SJSA1 (cell line): ENCODE measurements at places on chromosomes 11 and 22. TPM values are rescaled to one million over a fixed set of nuclear protein-coding genes. Genes with fewer than 3 reads are reported as not detected.

DNA sequence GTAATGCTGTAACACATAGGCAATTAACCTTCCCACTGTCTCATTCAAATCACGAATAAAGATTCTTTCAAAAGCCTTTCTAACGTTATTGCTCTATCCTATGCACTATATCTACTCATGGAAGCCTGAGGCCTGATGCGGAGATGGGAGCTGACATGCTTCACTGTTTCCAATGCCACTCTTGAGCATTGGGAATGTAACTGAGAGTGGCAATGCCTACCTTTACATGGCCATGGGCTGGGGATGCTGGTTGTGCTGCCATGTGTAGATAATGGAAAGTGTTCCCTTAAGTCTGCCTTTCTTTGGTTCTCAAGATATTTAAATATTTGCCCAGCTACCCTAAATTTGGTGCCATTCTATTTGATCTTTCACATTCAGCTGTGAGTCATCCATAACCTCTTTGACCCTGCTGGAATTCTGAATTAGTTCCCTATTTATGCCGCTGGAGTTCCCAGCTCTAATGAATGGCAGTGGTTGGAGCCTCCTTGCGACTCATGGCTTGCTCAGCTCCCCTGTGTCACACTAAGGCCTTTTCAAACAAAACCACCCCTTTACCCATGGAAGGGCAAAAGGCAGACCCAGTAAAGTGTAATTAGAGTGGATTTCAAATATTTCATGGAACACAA, 21.4 kb upstream of the DKK3 start:
- H3K27ac ChIP-seq: no peak overlapping the region
- peaks cover 14% of the 10 kb centered on the region for H3K4me1 ChIP-seq
- H3K36me3 ChIP-seq: no peaks in the 10 kb centered on the region

DNA sequence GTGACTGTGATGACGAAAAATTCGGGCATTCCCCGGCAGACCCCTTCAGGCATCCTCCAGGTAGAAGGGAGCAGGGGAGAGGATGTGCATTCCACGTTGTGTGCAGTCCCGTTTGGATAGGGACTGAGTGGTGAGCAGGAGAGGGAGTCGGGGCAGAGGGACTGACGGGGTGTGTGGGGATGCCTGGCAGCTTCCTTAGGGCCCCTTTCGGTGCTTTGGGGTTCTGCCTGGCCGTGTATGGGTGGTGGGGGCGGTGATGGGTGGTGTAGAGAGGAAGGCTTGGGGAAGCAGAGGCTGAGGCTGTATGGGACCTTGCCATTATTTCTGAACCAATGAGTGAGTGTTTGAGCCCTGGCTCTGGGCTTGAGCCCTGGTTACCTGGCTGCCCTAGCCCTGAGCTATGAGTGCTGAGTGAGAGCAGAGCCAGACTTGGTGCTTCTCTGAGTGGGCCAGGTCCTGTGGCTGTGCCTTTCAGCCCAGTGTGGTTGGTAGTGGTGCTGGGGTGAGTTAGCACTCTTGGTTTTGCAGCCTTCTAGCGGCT, 914 bp downstream of the INPPL1 start:
- peaks cover 18% of the 10 kb centered on the region for H3K36me3 ChIP-seq
- no peaks in the 10 kb centered on the region; the same call in 1 of the 2 replicates for H3K4me1 ChIP-seq
- DNase-seq: no peak
- no peak overlapping the region for H3K27ac ChIP-seq
- peak overlapping the region; percentile 65 for H3K4me3 ChIP-seq
- H3K27me3 ChIP-seq: no peaks in the 10 kb centered on the region

SEC14L2 gene
- 3.4 and 16.2 TPM in 2 replicates for total RNA-seq

DNA sequence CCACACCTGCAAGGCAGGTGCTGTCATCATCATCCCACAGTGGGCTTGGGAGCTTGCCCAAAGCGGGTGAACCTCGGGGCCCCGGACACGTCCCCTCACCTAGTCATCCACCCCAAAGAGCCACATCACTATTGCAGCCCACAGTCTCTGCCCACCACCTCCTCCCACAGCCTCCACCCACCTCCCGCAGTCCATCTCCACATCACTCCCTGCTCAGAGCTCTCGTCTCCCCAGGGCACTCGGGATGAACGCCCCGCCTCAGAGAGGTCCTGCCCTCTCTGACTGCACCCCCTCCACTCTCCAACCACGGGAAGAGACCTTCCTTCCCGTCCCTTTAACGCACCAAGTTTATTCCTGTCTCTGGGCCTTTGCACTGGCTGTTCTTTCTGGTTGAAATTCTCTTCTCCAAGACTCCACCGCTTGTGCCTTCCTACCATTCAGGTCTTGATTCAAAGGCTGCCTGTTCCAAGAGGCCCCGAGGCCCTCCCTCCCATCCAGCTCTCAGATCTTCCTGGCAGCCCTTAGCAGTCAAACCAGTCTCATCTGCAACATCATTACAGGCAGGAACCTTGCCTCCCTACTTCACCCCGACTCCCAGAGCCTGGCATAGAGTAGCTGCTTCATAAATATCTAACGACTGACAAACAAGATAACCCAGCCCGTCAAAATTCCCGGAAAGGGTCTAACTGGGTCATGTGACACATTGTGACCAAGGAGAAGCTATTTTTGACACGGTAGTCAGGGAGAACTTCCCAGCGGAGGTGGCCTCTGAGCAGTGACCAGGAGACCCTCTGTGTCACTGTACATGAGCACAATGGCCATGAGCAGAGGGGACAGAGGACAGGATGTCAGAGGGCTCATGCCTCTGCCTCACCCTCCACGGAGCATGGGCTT, 11.1 kb downstream of the KCNJ4 start:
- no peak overlapping the region for H3K4me3 ChIP-seq
- no peak for DNase-seq
- no peaks in the 10 kb centered on the region for H3K4me1 ChIP-seq
- peaks cover 30% of the 10 kb centered on the region for H3K27me3 ChIP-seq
- no peak overlapping the region for H3K27ac ChIP-seq
- H3K36me3 ChIP-seq: no peaks in the 10 kb centered on the region

SLC5A1 gene
- total RNA-seq: not detected in 2 replicates

CATSPER1 gene
- 0.50 and 1.4 TPM in 2 replicates for total RNA-seq

DNA sequence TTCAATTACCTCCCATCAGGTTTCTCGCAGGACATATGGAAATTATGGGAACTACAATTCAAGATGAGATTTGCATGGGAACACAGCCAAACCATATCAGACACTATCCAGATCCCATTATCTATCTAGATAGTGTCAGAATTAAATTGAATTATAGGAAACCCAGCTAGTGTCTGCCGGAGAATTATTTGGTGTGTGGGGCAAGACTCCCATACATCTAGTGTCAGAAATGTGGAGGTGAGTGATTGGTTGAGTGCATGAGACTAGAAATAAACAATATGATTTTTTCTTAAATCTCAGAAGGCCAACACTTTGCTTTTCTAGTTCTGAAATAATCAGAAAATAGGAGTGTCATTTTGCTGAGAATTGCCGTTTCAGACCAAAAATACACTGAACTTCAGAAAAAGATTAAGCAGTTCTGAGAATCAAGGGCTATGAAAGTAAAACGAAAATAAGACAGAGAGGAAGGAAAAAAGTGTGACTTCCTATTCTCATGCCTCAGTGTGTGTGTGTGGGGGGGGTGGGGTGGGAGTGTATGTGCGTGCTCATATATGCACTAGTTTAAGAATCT, 21.3 kb downstream of the CASP12 start:
- no peak overlapping the region for H3K27ac ChIP-seq
- no peak overlapping the region for H3K4me3 ChIP-seq
- no peaks in the 10 kb centered on the region for H3K36me3 ChIP-seq
- H3K27me3 ChIP-seq: no peaks in the 10 kb centered on the region
- no peaks in the 10 kb centered on the region for H3K4me1 ChIP-seq
- no peak for DNase-seq

GRCh38 chr11:23861615-23862014, 635.2 kb upstream of the LUZP2 start:
- no peak for DNase-seq
- no peak overlapping the region for H3K27ac ChIP-seq
- no peaks in the 10 kb centered on the region for H3K27me3 ChIP-seq
- H3K4me3 ChIP-seq: no peak overlapping the region
- no peaks in the 10 kb centered on the region for H3K36me3 ChIP-seq
- H3K4me1 ChIP-seq: peaks cover 15% of the 10 kb centered on the region

- peak; percentile 63 for DNase-seq
- no peak overlapping the region for H3K27ac ChIP-seq
- H3K36me3 ChIP-seq: peaks cover 3% of the 10 kb centered on the region; the same call in 1 of the 2 replicates
- H3K27me3 ChIP-seq: peaks cover 39% of the 10 kb centered on the region
- peaks cover 13% of the 10 kb centered on the region for H3K4me1 ChIP-seq
- H3K4me3 ChIP-seq: peak overlapping the region; percentile 29
Observed at GRCh38 chr11:3642071-3642951, 519 bp upstream of the ART5 start.

DNA sequence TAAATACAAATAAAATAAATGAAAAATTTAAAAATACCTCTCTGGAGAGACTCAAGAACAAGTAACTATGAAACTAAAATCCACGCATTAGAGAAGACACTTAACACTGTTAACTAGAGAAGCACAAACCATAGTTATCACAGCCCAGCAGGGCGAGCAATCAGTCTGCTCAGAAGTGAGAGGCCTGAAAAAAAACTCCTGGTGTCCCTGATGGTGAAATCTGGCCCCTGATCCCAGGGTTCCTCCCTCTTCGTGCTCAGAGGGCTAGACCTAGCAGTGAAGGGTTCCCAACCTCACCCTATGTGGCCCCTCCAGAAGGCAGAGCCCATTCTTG, 49.7 kb upstream of the VPREB1 start:
- H3K4me3 ChIP-seq: no peak overlapping the region
- H3K27ac ChIP-seq: no peak overlapping the region
- H3K27me3 ChIP-seq: peaks cover 3% of the 10 kb centered on the region; the same call in 1 of the 2 replicates
- H3K36me3 ChIP-seq: no peaks in the 10 kb centered on the region
- H3K4me1 ChIP-seq: no peaks in the 10 kb centered on the region
- no peak for DNase-seq

DNA sequence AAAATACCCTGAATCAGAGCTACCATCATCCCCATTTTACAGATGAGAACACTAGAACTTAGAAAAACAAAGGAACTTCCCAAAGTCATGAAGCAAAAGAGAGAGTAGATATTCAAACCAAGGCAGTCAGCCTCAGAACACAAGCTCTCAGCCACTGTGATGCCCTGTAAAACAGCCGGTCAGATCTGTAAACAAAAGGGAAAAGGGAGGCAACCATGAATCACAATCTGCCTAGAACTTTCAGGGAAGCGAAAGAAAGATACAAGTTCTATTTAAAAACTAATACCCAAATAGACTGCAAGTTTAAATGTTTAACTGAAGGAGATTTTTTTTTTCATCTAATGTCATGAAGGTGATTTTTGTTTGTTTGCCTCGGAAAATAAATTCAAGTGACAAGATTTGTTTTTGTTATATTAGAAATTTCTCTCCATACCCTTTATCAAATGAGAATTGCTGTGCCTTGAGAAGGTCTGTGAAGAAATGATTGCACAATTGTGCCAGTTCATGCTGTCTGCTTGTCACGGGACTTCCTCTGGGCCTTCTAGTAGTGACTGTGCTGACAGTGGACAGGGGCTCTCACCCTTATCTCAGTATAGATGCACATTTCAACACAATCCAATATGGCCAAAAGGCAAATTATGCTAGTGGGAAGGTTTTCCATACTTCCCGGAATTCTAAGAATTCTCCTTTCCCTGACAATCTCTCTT, 11.7 kb downstream of the SAA1 start:
- peaks cover 38% of the 10 kb centered on the region for H3K36me3 ChIP-seq
- DNase-seq: no peak
- H3K4me1 ChIP-seq: no peaks in the 10 kb centered on the region
- no peak overlapping the region for H3K4me3 ChIP-seq
- H3K27ac ChIP-seq: no peak overlapping the region
- no peaks in the 10 kb centered on the region for H3K27me3 ChIP-seq

- H3K4me1 ChIP-seq: no peaks in the 10 kb centered on the region
- DNase-seq: no peak
- H3K27ac ChIP-seq: no peak overlapping the region
- no peaks in the 10 kb centered on the region for H3K36me3 ChIP-seq
- H3K27me3 ChIP-seq: no peaks in the 10 kb centered on the region
Observed at GRCh38 chr11:88666364-88666763, 328.8 kb upstream of the CTSC start.

DNA sequence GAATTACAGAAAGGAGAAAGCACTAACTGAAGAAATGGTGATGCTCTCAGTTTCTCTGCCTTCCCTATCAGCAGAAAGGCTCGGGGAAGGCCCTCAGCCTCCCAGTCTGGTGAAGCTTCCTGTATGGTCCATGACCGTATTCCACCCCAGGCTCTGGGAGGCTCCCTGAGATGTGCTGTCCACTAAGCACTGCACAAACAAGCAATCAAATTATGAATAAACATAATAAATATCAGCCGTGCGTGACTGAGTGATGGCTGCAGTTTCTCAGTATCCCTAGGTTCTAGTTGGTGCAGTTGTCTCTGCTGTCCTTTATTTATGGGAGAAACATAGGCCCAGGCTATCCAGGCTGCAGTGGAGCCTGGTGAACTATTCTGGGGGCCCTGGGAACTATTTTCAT, 3.6 kb downstream of the SMDT1 start:
- peaks cover 6% of the 10 kb centered on the region for H3K4me1 ChIP-seq
- H3K27ac ChIP-seq: no peak overlapping the region
- peaks cover 56% of the 10 kb centered on the region for H3K36me3 ChIP-seq
- no peak for DNase-seq
- no peaks in the 10 kb centered on the region for H3K27me3 ChIP-seq
- no peak overlapping the region for H3K4me3 ChIP-seq

- peak overlapping the region; percentile 69 for H3K27ac ChIP-seq
- H3K4me1 ChIP-seq: peaks cover 77% of the 10 kb centered on the region
- peak; percentile 89 for DNase-seq
- H3K4me3 ChIP-seq: no peak overlapping the region
- H3K27me3 ChIP-seq: no peaks in the 10 kb centered on the region
Observed at GRCh38 chr11:66080055-66080817, 10.2 kb downstream of the PACS1 start.

DNA sequence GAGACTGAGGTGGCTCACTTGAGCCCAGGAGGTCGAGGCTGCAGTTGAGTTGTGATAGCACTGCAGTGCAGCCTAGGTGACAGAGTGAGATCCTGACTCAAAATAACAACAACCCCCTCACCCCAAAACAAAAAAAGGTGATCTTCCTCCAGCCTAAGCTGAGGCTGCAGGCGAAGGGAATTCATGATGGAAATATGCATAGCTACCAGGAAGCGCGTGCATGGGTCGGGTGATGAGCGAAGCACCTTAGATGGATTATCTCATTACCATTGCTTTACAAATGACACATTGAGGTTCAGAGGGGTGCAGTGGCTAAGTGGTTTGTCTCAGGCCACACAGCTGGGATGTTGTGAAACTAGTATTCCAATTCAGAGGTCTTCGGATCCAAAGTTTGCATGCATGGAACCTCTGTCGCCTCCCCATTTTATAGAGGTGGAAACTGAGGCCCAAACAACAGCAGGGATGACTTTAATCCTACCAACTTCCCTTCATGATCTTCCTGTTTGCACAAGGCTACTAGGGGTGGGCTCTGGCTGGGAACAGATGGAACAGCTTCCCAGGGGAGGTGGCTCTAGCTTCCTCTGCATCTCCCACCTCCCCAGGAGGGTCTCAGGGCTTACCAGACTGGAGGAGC, 4.6 kb downstream of the SLC29A2 start:
- no peak overlapping the region for H3K27ac ChIP-seq
- DNase-seq: no peak
- peaks cover 46% of the 10 kb centered on the region for H3K27me3 ChIP-seq
- H3K4me1 ChIP-seq: peaks cover 10% of the 10 kb centered on the region
- no peak overlapping the region for H3K4me3 ChIP-seq
